ENCODE measurements at places on chromosomes 5 and 9.

- no peak for DNase-seq
Observed at GRCh38 chr9:35488021-35488420, 1.9 kb upstream of the RUSC2 start.

- no peak for DNase-seq
Observed at GRCh38 chr5:4639946-4640345, 500.2 kb upstream of the ADAMTS16 start.

DNA sequence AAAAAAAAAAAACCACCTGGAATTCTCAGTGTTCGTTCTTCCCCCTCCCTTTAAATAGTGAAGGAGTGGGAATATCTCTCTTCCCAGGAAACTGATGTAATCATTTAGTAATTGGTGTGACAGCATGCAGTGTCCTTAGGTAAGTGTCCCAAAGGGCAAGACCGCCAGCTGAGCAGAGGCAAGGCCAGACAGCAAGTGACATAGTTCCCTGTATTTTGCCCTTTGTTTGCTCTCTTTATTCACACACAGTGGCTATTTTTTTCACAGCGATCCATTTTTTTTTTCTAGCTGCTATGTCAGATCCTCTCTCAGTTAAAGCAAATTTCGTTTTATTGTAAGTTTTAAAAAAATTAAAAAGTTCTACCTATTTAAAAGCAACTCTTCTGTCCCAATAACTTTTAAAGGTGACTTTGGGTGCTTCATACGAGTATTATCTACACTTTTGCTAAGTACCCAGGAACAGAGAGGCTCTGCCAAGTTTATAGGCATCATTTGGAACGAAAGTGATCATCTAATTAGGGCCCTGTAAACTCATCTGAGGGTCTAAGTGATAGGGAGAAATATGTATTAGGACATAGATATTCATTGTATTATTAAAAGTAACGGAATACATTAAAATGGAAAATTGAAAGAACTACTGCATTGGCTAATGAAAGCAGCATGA, 98.2 kb upstream of the ALDH1A1 start:
- no peak for DNase-seq

DNA sequence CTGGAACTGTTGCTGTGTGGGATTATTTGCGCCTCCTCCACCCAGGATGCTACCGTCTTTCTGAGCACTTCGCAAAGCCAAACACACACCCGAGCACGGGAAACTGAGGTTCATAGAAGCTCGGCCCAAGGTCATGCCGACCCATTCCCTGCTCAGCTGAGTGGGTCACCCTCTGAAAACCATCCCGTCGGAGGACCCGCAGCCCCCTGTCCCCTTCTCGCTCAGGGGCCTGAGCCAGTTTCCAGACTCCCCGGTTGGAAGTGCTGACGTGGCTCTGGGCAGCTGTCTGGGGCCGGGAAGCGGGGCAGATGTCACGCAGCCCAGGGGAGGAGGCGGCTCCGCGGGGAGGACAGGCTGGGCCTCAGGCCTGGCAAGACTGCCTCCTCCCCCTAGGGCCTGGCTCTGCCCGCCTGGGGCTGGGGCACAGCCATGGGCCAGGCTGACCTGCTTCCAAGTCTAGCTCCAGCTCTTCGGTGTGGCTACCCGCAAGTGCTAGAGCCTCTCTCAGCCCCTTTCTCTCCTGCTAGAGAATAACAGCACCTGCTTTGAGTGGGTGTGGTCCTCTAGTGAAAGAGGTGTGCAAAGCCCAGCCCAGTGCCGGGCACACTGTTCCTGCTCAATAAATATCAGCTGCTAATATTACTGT, 9.9 kb upstream of the CXXC5 start:
- DNase-seq = no peak

DNA sequence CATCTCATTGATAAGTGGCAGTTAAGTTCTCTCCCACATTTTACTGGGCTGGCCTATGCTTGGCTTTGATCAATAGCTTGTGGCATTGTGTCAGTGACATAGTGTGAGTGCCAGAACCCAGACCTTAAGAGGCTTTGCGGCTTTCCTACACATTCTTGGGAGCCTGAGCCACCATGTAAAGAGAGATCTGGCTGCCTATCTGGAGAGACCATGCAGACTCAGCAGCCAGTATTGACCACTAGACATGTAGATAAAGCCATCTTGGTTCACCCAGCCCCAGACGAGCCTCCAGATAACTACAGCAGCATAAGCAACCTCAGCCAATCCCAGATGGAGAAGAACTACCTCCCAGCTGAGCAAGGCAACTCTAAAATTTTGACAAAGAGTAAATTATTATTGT, 28.6 kb downstream of the C9orf153 start:
- no peak for DNase-seq

- DNase-seq = no peak
Observed at GRCh38 chr5:143758750-143759149, 53.2 kb upstream of the HMHB1 start.

GRCh38 chr9:124297551-124297901, 39.8 kb downstream of the NEK6 start:
- DNase-seq = peak; percentile 43

DNA sequence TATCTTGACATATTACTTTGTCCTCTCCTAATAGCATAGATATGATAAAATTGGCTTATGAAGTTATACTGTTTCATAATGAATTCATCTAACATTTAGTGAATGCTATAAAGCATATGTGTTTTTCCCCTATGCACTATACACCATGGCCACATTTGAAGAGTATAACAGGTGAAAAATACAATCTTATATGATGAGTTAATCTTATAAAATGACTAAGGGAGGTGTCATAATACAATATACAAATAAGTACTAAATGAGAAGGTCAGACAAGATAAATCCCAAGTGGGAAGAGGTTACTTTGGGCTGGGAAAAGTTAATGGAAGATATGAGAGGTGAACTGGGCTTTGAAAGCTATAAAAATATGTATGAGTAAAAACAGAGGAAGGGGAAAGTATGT, 174.4 kb downstream of the PCSK1 start:
- DNase-seq = no peak

- DNase-seq = no peak
Observed at GRCh38 chr9:7137040-7137439, 379.3 kb downstream of the KDM4C start.

GRCh38 chr9:120758544-120758943, 34.7 kb downstream of the FBXW2 start:
- DNase-seq = no peak

GRCh38 chr9:129497005-129497812, 123.7 kb downstream of the C9orf50 start:
- no peak for DNase-seq

GRCh38 chr5:88269222-88269771, 652 bp upstream of the TMEM161B start:
- no peak for DNase-seq

DNA sequence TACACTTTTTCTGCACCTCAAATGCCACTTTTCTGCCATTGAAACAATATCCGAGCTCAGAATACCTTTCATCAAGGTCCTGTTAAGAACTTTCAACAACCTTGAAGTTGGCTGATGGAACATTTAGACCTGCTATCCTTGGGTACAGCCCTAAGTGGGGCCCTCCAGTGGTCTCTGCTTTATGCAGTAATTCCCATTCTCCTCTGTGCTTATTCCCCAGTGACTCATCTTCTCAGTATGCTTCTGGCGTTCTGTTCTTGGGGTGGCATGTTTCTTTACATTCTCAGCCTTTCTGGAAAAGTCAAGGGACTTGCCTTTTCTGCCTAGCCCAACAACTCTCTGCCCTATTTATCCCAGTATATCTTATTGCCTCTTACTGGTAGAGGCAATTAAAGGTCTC, 7.1 kb downstream of the ANP32B start:
- no peak for DNase-seq

- DNase-seq = no peak
Observed at GRCh38 chr9:3525836-3526164, at the start of gene RFX3. Gene RFX3, minus strand, starts transcription at chr9:3526001. Its CDS starts 130,413 bp downstream, at chr9:3395588.

- no peak for DNase-seq
Observed at GRCh38 chr9:121929893-121930875, 162.9 kb downstream of the TTLL11 start.

DNA sequence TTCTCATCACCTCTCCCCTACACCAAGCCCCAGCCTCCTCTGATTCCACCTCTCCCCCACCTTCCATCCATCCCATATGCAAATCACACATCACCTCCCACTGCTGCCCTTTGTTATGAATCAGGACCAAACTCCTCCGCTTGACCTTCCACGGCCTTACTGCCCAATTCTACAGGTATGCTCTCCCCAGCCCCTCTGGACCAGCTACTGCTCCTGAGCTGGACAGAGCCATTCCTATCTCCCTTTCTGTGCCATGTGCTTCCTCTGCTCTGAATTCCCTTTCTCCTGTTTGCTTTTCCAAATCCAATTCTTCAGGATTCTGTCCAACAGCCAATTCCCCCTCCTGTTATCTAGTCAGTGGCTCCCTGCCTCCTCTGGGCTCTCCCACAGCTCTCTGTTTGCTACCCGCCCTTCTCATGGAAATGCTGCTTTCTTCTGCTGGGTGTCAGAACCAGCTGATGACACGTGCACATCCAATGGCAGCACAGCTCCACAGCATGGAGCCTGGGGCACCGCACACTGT, 8.3 kb downstream of the FABP6 start:
- DNase-seq = no peak

DNA sequence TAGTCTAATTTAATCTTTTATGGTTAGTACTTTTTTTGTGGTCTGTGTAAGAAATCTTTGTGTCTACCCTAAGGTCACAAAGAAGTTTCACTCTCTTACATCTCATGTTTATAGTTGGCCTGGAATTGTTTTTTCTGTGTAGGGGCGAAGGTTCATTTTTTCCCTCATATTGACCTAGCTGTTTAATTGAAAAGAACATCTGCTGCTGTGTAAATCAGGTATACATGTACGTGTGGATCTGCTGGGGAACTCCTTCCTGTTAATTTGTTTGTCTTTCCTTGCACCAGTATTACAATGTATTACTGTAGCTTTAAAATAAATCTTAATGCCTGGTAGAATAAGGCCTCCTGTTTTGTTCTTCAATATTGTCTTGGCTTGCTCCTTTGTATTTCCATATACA, 37.8 kb downstream of the EXOSC2 start:
- DNase-seq = no peak

GRCh38 chr5:107368615-107369014, 302.1 kb downstream of the EFNA5 start:
- no peak for DNase-seq

DNA sequence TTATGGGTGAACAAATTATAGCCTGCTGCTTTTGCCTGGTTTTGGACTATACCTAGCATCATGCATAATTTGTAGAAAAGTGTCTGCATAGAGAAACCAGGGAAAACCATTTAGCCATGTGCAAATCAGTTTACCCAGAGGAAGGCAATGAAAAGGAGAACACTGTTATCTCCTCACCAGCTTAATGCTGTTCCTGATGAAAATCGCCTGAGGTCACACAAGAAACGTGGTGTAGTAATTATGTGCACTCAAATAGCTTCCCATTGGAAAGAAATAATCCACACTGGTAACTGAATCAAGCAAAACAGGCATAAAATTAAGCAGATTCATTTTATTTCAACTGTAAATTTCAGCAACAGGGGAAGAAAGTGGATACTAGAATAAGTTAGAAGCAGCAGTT, 51.7 kb upstream of the FAM240B start:
- no peak for DNase-seq
